ENCODE measurements at places on chromosomes 12 and 14.
A peak's percentile ranks its signal among the peaks of the same experiment; 100 is the strongest.

GRCh38 chr12:3371018-3371417 lies 120.0 kb upstream of the PRMT8 start:
- no peak for DNase-seq

DNA sequence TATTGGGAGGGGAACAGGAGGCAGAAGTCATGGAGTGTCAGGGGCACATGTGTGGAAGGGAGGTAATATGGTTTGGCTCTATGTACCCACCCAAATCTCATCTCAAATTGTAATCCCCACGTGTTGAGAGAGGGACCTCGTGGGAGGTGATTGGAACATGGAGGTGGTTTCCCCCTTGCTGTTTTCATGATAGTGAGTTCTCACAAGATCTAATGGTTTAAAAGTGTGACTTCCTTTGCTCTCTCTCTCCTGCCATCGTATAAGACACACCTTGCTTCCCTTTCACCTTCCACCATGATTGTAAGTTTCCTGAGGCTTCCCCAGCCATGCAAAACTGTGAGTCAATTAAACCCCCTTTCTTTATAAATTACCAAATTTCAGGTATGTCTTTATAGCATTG lies 41.6 kb upstream of the CDK17 start:
- no peak for DNase-seq

- peak; percentile 44 for DNase-seq
These were observed 49.8 kb downstream of the NTS start for GRCh38 chr12:85923767-85924331.

DNA sequence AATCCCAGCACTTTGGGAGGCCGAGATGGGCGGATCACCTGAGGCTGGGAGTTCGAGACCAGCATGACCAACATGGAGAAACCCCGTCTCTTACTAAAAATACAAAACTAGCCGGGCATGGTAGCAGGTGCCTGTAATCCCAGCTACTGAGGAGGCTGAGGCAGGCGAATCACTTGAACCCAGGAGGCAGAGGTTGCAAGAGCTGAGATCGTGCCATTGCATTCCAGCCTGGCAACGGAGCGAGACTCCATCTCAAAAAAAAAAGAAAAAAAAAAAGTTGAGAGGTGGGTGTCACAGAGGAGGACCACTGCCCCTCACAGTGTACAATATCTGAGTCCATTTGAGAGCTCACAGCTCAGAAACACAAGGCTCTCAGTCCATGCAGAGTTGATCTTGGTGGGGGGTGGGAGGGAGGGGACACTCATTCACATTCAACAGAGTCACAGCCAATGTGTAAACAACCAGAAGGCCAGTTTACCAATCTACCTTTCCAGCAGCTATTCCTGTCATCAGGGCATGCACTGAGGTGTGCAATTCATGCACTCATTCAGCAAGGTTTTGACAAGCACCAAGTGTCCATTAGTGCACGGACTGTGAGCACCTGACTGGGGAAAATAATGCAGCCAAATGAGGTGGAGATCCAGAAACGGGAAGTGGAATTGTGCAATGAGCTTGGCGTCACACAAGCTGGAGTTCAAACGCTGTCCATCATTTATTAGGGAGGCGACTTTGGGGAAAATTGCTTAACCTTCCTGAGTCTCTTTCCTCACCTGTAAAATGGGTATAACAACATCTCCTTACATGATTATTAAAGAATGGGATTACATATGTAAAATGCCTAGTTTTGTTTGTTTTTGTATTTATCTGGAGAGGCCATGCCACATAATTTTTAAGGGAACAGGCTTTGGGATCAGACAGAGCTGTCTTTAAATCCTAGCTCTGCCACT lies 4.4 kb upstream of the EIF5 start:
- peak; percentile 43 for DNase-seq

GRCh38 chr12:15580431-15580830 lies 208.8 kb downstream of the EPS8 start:
- no peak for DNase-seq

DNA sequence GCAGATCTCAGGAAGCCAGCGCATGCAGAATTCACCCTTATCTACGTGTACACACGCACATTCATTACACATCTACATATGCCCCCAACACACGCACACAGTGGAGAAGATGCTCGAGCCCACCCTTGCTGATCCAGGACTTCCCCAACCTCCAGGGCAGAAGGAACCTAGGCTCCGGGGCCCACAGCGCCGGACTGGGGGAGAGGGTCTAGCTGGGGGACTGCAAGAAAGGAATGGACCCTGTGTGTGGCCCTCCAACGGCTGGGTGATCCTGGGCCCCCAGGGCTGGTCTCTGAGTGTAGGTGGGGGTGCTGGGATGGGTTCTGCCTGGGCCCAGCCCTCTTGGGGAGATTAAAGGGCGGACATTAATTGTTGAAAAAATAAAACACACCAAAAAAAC lies 128.1 kb upstream of the C14orf180 start:
- DNase-seq, result no peak

DNA sequence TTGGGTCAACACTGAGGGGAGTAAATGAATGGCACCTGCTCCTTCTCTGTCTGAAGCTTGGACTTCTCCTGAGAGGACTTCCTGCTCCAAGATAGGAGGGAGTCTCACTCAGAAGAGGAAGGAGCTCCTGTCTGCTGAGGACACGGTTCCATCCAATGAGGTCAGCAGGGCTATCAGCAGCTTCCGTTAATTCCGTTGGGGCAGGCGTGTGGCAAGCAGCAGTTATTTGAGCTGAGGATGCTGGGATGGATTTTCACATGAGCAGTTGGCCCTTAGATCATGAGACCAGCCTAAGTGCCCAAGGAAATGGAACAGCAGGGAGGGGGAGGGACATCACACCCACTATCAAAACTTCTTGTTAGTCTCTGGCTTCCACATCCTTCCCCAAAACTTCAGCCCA lies 159.0 kb upstream of the PZP start:
- no peak for DNase-seq

GRCh38 chr12:131221061-131221956 lies 267.6 kb downstream of the ADGRD1 start:
- DNase-seq, result no peak

DNA sequence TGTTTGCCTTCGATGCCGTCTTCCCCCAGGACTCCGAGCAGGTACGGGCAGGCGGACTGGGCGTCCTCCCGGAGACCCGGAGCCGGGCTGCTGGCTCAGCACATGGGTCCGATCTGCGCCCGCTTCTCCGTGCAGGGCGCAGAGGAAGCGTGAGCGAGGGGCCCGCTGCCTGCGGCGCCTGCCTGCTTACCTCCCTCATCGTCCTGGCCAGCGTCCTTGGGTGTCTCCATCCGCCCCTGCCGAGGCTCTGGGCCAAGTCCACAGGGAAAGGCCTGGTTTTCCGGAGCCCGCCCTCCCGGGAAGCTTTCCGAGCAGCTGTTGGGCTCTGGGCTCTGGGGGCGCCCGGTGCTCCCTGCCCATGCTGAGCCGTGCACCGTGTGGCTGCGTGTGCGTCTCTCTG lies 33.5 kb downstream of the KIF26A start:
- DNase-seq, result no peak

DNA sequence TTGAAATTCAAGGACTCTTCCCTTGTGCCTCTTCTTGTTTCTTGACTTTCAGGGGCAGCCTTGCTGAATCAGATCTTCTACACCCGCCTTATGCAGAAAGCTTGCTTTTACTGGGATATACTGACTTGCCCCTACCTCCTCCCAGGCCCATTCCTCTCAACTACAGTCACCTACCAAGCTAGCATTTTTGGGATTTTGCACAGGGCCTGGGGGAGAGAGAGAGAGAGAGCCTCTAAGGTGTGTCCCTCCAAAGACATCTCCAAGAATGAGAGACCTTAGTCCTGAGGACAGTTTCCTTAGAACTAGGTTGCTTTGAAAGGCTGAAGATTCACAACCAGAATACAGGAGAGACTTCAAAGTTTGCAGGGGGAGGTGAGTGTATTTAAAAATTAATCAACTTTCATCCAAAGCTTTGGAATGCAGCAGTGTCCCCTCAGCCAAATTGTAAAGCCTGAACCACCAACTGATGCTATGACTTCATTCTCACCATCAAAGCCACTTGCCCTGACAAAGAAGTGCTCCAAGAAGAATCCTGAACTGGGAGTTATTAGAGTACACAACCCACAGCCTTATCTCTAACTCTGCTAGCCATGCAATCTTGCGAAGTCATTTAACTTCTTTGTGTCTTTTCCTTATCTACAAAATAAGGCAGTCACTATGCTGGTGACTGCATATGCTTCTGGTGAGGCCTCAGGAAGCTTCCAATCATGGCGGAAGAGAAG lies 96.1 kb upstream of the EGLN3 start:
- DNase-seq, result no peak

DNA sequence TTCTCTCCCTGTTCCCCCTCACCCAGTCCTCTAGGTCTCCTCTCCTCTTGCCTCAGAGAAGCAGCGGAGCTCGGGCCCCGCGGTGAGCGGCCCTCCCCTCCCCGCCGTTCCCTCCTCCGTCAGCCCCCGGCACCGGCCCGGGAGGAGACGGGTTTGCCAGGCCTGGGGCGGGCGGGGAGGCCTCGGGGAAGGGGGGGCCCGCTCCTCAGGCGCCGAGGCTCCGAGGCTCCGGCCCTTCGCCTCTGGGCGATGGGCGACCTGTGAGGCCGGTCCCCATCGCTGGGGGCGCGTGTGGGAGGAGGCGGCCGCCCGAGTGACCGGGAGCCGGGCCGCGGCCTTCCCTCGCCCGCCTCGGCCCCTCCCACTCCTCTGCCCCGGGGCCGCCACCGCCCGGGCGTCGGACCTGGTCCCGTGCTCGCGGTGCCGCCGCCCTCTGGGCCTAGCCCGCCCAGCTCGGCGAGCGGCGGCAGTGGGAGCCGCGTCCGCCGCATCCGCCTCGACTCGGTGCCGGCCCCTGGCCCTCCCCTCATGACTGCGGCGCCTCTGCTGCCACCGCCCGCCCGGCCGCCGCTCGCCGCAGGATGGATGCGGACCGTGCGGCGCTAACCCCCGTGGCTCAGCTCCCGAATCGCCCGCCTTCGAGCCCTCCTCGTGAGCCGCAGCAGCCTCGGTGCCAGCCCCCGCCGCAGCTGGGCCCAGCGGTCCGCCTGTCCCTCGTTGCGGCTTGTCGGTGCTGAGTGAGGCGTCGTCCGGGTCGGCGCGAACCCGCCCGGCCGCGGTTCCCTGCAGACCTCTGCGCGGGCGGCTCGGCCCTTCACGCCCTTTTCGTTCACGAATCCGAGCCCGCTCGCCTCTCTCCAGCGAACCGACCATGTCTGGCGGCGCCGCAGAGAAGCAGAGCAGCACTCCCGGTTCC lies 574 bp downstream of the WNK1 start:
- DNase-seq, result peak; percentile 79

DNA sequence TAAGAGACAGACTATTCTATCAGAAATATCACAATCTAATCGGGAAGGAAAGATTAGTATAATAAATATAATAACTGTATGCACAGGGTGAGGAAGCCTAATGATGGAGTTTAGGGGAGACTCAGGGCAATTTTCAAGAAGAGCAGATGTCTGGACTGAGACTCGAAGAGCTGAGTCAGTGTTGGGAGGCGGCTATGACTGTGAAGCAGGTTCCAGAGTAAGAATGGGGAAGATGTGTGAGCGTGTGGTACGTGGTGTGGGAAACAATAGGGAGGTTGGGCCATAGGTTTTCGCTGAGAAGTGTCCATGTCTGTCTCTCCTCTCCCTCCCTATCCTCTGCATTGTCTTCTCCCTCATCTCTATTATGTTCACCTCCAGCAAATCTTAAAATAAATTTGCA lies 85.6 kb downstream of the LMO3 start:
- peak; percentile 36 for DNase-seq

DNA sequence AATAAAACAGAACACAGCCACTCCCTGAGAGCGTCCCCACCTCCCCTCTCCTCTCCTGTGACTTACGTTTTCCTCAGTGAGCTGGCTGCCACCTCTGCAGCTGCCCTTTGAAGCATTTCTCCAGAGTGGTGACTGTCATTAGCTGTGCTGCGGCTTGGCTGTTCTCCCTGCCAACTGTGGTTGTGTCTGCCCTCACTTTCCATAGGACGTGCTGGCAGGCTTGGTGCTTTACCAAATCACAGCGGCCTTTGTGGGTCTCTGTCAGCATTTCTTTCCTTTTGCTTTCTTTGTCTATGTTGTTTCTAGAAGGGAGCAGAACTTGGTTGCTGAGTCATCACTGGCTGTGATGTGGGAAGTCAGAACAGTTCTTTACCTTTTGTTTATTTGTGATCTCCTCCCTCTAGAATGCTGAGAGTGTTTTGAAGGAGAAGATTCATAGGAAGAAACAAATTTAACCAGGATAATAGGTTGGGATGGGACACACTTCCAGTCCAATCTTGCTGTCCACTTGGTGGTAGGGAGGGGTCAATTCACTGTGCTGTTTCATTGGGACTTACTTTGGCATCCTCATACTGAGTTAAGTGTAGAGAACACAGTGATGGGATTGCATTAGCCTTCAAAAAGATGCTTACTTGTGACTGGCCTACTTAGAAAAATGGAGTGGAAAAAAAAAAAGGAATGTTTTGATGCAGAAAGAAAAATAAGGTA lies 88.2 kb downstream of the TMX1 start:
- DNase-seq, result peak; percentile 82

DNA sequence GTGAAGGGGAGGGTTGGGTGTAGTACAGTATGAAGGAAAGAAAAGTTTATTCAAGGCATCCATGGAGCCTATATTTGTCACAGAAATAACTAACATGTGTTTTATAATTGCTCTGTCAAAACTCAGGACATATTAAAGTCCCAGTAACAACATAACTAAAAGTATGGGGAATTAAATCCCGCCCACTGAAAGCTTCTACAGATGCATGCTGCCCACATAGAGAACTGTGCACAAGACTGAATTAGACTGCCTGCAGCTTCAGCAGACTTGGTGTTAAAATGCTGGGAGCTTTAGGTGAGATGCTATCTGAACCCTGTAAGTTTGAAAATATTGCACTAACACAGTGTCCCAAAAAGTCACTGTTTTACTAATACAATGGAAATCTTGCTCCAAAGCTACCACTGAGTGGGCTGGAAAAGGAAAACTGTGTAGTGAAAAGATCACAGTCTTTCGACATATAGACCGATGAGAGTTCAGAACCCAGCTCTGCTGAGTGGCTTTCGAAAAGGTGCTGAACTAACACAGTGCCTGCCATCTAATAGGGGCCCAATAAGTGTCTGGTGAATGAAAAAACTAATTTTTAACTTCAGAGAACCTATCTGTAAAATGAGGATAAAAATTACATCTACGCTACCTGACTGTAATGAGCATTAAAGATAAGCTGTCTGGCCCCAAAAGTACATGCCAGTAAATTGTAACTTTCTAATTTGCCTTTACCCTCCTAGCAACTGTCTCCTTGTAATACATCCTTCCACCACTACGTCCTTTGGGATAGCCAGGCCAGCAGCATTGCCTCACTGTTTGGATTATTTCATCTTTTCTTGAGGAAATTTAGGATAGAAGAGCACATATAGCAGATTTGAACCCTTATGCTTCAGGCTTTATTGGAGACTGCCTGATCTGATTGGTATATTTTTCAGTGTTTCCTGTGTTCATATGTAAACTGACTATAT lies 237.6 kb downstream of the BCAT1 start:
- no peak for DNase-seq

DNA sequence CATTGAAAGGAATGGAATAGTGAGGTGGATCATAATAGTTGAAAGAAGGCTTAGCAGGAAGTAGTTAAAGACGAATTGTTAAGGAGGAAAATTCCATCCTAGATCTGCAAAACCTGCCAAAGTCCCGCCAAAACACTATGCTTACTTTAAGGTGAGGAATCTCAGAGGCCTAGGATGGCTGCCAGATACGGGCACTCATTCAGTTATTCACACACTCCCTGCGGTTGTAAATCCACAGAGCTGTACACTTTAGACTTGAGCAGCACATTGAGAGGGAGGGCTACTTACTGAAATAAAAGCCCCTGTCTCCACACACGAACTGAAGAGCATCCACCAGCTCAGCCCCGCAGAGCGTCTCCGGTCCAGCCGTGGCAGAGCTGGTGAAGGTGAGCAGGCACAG lies 5.0 kb downstream of the IGF1 start:
- no peak for DNase-seq
